Posterior vena cava (tissue), 2 donors: ENCODE measurements at places on chromosomes 16 and 17. TPM values are rescaled to one million over a fixed set of nuclear protein-coding genes. Genes with fewer than 3 reads are reported as not detected.
A peak's percentile ranks its signal among the peaks of the same experiment; 100 is the strongest.

GRCh38 chr17:48726916-48727286 lies 1.6 kb downstream of the HOXB13 start:
- no peak for DNase-seq

- peak; percentile 50 for DNase-seq
Measured at GRCh38 chr17:45974916-45975630, 24.0 kb upstream of the STH start.

CTRB2 gene
- 0.79 TPM for total RNA-seq

DNA sequence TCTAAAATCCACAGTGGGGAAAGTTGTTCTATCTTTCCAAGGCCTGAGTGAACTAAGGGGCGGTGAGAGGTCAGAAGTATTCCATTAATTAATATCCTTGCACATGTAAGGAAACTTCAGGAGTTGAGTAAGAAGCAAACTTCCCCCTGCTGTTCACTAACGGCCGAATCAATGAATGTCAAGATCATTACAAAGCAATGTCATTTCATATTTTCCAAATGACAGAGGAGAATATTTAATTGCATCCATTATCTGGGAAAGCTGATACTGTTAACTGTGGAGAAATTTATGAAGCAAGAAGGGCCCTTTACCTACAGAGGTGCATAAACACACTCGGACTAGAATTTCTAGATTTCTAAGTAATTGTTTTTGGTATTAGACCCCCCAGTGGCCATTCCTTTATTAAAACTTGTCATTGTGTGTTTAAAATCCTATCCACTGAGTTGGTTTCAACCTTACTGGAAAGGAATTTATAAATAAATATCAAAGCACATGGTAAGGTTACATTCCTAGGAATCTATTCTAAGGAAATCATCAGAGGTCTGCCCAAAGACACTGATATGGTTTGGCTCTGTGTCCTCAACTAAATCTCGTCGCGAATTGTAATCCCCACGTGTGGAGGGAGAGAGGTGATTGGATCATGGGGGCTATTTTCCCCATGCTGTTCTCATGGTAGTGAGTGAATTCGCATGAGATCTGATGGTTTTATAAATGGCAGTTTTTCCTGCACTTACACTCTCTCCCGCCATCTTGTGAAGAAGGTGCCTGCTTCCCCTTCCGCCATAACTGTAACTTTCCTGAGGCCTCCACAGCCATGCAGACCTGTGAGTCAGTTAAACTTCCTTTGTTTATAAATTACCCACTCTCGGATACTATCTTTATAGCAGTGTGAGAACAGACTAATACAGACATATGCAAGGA lies 20.4 kb upstream of the SMURF2 start:
- no peak for DNase-seq

FBXW10B gene
- total RNA-seq = 0.93 TPM

ANKS3 gene
- total RNA-seq = 17.0 TPM

DNA sequence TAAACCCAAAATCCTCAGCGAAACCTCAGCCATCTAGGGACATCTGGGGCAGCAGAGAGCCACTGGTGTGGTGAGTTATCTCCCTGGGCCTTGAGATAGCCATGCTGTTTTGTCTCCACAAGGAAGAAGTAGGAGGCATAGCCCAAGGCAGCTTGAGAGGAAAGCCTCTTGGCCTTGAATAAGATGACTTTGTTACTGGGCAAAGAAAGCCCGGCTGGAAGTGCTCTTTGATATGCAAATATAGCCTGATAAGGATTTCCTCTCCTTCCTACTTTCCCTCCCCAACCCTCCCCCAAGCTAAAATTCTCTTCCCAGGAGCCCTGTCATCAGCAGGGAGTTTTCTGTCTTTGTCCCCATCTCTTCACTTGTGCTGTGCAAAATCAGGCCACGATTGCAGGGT lies 694.4 kb downstream of the MAF start:
- DNase-seq = no peak

GRCh38 chr17:39405436-39405835 lies 4.0 kb upstream of the FBXL20 start:
- DNase-seq = no peak

GRCh38 chr17:36972186-36972700 lies 23.5 kb downstream of the AATF start:
- no peak for DNase-seq

GRIN2A gene
- 3.2 TPM for total RNA-seq

P3H4 gene
- 10.1 TPM for total RNA-seq

DNA sequence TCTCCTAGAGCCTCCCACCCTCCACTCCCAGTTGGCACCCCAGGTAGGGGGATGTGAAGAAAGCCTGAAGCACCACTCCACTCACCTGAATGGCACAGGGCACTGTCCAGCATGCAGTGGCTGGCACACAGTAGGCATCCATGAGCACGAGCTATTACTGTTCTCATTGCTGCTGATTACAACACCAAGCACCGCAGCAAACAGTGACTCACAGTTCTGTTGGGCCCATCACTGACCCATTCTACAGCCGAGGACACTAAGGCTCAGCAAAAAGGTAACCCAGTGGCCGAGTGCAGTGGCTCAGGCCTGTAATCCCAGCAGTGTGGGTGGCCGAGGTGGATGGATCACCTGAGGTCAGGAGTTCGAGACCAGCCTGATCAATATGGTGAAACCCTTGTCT lies 2.7 kb downstream of the ZSCAN10 start:
- no peak for DNase-seq

CLN3 gene
- total RNA-seq = 15.7 TPM

OR1A1 gene
- total RNA-seq = not detected
